Left kidney (tissue), 8 donors: ENCODE measurements at places on chromosomes 2 and 18. TPM values are rescaled to one million over a fixed set of nuclear protein-coding genes. Genes with fewer than 3 reads are reported as not detected.

- no peak for DNase-seq
Measured at GRCh38 chr2:85106489-85107180, 26.6 kb upstream of the TCF7L1 start.

The SDC1 gene
- 22.2 TPM for polyA plus RNA-seq

The KLF7 gene
- 25.7 TPM for polyA plus RNA-seq

- no peak for DNase-seq
Measured at GRCh38 chr18:6054256-6054842, 159.0 kb upstream of the TMEM200C start.
